ENCODE measurements at places on chromosomes 1 and 21. TPM values are rescaled to one million over a fixed set of nuclear protein-coding genes. Genes with fewer than 3 reads are reported as not detected.

Gene NUAK2
- 0.74 TPM for total RNA-seq

- H3K4me3 ChIP-seq: no peak overlapping the region
- H3K27me3 ChIP-seq: no peaks in the 10 kb centered on the region
- no peaks in the 10 kb centered on the region for H3K36me3 ChIP-seq
- H3K4me1 ChIP-seq: peaks cover 9% of the 10 kb centered on the region
Measured at GRCh38 chr1:39021426-39021825, 4.7 kb upstream of the NDUFS5 start.

- peak overlapping the region; percentile 94 for H3K27ac ChIP-seq
- H3K4me3 ChIP-seq: peak overlapping the region; percentile 2
- no peaks in the 10 kb centered on the region for H3K36me3 ChIP-seq
- peaks cover 98% of the 10 kb centered on the region for H3K4me1 ChIP-seq
- peaks cover 14% of the 10 kb centered on the region for H3K27me3 ChIP-seq
Measured at GRCh38 chr1:12177999-12178441, 11.2 kb downstream of the TNFRSF1B start.

- H3K27ac ChIP-seq: no peak overlapping the region
- H3K4me3 ChIP-seq: no peak overlapping the region
- no peaks in the 10 kb centered on the region for H3K36me3 ChIP-seq
Measured at GRCh38 chr21:25281134-25281533, 326.1 kb downstream of the MRPL39 start.

DNA sequence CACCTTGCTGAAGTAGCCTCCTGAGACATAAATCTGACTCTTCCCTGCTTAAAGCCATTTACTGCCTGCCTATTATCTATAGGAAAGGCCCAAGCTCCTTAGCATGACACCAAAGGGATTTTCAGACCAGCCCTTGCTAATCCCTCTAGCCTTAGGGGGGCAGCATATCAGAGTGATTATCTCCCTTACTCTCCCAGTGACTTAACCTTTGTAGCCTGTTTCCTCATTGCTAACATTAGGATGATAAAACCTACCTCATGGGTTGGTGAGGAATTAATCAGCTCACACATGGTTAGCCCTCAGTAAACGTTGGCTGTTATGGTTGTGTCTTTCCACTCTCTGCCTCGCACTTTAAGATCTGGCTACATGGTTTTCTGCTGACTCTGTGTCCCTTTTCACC, 70.1 kb downstream of the ROR1 start:
- H3K27ac ChIP-seq: no peak overlapping the region

DNA sequence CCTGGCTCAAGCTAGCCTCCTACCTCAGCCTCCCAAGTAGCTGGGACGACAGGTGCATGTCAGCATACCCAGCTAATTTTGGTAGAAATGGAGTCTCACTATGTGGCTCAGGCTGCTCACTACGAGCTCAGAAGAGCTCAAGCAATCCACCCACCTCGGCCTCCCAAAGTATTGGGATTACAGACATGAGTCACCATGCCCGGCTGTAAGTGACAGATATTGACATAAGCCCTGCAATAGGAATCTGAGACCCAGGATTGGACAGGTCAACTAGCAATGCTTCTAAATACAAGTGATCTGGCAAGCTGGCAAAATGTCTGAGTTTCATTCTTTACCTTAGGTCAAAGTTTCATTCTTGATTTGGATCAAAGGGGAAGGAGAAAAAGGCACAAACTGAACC, 40.5 kb upstream of the H6PD start:
- no peak overlapping the region for H3K4me3 ChIP-seq
- peaks cover 19% of the 10 kb centered on the region for H3K27me3 ChIP-seq
- H3K4me1 ChIP-seq: peaks cover 44% of the 10 kb centered on the region
- no peak overlapping the region for H3K27ac ChIP-seq

Measured in left ventricle myocardium inferior (tissue), 1 donor.